Head of caudate nucleus (tissue), 42 donors: ENCODE measurements at places on chromosomes 16 and 17.
A peak's percentile ranks its signal among the peaks of the same experiment; 100 is the strongest.

GRCh38 chr17:68423251-68423650, 34.0 kb downstream of the WIPI1 start:
- DNase-seq, result no peak

- no peak for DNase-seq
Measured at GRCh38 chr17:80274331-80274730, 13.7 kb downstream of the RNF213 start.

GRCh38 chr16:76199681-76200220, 77.5 kb upstream of the CNTNAP4 start:
- no peak for DNase-seq

- no peak for DNase-seq
Measured at GRCh38 chr17:57292091-57292490, 35.8 kb downstream of the MSI2 start.

DNA sequence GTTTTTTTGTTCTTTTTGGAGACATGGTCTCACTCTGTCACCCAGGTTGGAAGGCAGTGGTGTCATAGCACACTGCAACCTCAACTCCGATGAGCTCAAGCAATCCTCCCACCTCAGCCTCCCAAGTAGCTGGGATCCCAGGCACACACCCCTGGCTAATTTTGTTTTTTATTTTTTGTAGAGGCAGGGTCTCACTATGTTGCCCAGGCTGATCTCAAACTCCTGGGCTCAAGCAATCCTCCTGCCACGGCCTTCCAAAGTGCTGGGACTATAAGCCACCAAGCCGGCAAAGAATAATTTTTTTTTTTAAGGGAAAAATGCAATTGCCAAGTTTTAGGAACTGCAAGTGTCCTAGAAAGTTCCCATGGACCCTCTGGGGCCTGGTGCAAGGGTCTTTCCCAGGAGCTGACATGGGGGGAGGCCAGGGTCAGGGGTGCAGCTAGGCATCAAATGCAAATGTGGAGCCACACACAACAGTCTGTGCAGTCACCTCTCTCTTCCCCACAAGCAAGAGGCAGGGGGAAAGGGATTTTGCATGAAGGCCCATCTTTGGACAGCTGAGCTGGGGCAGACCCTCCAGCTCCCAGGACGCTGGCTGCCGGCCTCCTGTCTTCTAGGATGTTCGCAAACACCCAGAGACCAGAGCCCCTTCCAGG, 20.1 kb upstream of the BCAR1 start:
- no peak for DNase-seq

DNA sequence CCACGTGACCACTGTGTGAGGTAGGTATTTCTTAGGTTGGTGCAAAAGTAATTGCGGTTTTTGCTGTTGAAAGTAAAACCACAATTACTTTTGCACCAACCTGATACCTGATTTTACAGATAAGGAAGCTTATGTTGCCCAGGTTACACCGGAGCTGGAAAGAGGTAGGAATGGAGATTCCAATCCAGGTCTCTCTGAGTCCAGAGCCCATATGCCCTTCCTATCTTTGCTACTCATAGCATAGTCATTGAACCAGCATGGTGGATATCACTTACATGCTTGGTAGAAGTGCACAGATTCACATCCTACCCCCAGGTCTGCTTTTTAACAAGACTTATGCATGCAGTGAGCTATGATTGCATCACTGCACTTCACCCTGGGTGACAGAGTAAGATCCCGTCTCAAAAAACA, 61.8 kb downstream of the ARSG start:
- DNase-seq, result no peak

DNA sequence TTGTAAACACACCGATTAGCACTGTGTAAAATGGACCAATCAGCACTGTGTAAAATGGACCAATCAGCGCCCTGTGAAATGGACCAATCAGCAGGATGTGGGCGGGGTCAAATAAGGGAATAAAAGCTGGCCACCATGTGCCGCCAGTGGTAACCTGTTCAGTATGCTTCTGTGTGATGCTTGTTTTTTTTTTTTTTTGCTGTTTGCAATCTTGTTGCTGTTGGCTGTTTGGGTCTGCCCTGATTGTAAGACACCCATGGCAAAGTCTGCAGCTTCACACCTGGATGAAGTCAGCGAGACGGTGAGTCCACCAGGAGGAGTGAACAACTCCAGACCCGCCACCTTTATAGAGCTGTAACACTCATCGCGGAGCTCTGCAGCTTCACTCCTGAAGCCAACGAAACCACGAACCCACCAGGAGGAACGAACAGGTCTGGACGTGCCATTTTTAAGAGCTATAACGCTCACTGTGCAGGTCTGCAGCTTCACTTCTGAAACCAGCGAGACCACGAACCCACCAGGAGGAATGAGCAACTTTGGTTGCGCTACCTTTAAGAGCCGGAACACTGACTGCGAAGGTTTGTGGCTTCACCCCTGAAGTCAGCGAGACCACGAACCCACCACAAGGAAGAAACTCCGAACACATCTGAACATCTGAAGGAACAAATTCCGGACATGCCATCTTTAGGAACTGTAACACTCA, 85.0 kb upstream of the MED9 start:
- no peak for DNase-seq

DNA sequence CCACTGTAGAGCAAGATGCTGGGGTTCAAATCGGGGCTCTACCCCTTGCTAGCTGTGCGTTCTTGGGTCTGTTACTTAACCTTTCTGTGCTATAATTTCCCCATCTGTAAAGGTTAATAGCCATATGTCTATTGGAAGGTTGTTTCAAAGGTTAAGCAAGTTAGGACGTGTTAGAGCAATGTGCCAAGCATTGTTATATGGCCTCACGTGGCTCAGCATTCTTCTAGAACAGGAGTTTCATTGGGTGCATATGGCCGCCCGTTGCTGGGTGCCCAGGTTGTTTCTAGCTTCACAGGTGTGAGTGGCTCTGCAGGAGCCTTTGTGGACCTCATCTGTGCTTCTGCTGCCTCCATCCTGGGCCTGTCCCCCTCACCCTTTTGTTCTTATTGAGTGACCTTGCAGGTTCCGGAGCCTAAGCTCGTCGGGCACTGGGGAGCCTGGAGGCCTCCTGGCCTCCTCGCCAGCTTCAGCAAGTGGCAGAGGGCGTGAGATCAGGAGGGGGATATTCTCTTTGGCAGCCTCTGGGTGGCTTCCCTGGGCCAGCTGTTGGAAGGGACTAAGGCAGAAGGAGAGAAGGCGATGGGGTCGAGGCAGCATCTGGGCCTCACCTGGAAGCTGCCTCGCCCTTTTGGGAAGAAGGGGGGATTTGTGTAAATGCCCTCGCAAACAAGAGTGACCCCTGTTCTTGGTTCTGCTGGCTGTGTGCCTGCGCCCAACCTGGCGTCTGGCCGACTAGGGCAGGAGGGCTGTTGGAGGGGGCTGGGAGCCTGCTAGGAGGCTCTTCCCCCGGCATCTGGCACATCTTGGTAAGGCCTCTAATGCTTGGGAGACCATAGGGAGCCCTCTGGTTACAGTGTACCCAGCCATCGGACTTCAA, 80.2 kb upstream of the CIBAR2 start:
- DNase-seq, result no peak

DNA sequence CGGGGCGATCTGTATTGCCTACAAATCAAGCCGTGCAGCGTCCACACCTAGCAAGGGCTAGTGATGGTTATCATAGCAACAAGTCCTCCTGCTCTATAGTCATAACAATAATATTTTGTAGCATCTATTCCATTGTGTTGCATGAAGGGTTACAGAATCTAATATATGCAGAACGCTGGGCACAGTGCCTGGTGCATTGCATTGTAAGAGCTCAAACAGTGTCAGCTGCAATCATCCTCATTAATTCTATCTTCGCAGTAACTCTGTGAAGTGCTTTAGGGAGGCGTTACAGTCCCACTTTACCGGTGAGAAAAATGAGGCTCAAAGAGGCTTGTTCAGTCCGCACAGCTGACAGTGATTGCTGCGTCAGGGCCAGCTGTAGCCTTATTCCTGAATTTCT, 149.4 kb downstream of the RBFOX1 start:
- DNase-seq, result no peak

DNA sequence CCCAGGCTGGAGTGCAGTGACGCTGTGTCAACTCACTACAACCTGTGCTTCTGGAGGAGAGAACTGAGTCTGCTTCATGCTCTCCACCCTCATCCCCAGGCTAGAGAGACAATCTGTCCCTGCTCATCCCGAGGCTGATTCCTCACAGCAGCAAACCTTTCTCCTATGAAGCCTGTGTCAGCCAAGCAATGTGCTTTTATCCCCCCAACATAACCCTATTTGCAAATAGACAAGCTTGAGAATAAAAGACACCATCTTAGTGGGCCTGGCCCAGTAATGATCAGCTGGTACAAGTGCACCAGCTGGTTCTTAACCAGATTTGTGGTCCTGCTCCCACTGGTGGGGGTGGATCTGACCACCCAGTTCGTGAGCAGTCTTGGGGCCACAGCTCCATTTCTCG, 322.8 kb downstream of the CPPED1 start:
- no peak for DNase-seq

DNA sequence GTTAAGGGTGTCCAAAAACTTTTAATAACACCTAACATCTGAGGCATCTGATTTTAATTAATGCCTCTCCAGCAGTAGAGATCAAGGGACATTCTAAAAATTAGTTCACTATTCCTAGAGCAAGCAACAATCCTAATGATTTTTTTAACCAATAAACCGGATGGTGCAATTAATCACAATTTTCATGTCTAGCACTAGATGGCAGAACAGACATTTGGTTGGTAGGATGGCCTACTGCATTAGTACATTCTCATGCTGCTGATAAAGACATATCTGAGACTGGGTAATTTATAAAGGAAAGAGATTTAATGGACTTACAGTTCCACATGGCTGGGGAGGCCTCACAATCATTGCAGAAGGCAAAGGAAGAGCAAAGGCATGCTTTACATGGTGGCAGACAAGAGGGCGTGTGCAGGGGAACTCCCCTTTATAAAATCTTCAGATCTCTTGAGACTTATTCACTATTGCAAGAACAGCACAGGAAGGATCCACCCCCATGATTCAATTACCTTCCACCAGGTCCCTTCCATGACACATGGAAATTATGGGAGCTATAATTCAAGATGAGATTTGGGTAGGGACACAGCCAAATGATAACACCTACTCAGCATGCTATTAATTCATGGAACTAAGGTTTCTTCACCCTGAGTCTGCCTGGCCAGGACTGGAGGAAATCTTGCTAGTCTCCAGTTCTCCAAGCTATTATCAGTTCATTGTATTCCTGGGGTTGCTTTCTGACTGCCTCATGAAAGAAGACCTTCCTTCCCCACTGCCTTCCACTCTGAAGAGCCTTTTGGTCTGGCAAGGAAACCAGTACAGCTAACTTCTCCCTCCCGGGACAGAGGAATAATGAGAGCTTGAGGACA, 24.8 kb downstream of the HS3ST3A1 start:
- no peak for DNase-seq

DNA sequence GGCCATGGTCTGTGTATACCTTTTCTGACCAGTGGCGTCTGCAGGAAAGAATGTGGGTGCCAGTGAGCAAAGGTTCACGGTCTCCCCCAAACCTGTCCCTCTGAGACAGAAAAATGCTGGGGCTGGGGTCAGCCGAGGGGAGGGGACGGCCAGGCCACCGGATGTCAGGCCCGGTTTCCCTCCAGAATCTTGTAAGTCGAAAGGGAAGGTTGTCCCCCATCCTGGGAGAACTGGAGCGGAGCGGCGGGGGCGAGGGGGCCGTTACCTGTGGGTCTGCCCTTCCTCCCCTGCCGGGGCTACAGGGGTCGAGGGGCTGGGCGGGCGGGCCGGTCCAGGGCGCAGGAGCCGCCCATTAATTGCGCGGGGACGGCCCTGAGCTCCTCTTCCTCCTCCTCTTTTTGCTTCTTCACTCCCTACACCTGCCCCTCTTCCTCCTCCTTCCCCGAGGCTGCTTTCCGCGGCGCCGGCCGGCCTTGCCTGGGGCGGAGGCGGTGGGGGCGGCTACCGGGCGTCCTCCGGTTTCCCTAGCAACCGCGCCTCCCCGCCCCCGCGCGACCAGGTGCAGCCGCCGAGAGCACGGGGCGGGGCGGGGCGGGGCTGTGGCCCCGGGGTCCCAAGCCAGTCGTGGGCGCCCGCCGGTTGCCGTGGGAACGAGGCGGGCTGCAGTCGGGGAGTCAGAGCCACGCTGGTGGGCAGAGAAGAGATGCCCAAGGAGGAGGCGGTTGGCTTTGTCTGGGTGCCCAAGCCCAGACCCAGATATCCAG, at the start of gene MARCHF10:
Gene MARCHF10, minus strand, starts transcription at position 503 of the 764 bp plus-strand sequence. CDS start 6,579 bp downstream, outside the sequence.
- DNase-seq, result peak; percentile 62

GRCh38 chr17:4724650-4725049, 6.6 kb upstream of the MED11 start:
- DNase-seq, result no peak
